ENCODE measurements at places on chromosomes 1 and 21.

GRCh38 chr1:44929531-44929930, 56.9 kb downstream of the EIF2B3 start:
- no peak for DNase-seq

DNA sequence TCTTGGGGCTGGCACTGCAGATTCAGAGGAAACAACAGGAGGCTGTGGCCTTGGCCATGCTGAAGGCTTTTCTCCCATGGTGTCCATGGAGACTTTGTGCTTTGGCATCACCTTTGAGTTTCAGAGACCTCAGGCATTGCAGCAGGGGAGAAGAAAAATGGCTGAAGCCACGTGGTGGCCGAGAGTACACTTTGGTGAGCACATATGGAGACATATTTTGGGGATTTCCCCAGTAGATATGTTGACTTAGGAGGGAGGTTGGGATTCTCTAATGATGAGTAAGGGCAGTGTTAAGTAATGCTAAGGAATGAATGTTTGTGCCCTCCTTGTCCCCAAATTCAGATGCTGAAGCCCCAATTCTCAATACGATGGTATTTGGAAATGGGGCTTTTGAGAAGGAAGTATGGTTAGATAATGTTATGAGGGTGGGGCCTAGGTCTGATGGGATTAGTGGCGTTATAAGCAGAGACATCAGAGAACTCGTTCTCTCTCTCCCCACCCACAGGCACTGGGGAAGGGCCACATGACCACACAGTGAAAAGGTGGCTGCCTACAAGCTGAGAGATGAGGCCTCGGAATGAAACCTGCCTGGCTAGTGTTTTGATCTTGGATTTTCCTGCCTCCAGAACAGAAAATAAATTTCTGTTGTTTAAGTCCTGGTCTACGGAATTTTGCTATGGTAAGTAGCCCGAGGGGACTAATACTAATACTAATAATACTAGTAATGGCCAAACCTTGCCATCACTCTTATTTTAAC, 98.6 kb downstream of the TBX19 start:
- no peak for DNase-seq

DNA sequence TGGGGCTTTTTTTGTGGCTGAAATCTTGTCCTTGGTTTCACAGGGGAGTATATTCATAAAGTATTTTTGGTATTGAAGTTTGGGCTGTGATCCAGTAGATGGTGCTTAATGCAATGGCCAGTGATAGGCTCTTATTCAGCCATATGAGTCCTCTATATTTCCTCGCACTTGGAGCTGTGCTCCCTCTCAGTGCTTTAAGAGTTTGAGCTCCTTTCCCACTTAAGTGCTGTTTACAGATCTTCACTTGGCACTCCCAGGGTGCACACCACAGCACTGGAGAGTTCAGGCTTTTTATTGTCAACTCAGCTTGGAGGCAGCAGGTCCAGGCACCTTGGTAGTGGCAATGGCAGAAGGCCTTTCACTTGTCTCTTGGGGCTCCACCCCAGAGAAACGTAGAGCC, 54.9 kb downstream of the DRAM2 start:
- DNase-seq = no peak

- no peak for DNase-seq
Measured at GRCh38 chr1:79355090-79355489, 348.6 kb upstream of the ADGRL4 start.

DNA sequence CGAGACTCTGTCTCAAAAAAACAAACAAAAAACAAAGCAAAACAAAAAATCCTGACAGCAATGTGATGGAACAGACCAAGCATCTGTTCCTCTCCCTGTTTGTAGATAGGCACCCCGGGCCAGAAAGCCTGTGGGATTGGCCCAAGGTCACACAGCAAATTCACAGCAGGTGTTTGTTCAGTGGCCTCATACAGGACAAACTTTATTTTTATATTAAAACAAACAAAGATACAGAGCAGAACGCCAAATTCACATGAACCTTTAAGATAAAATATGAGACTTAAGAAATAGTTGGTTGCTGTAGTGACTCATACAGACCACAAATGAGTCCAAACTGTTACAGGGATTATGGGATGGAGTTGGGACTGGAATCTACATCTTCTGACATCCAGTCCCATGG, 2.3 kb upstream of the CELA2A start:
- no peak for DNase-seq

DNA sequence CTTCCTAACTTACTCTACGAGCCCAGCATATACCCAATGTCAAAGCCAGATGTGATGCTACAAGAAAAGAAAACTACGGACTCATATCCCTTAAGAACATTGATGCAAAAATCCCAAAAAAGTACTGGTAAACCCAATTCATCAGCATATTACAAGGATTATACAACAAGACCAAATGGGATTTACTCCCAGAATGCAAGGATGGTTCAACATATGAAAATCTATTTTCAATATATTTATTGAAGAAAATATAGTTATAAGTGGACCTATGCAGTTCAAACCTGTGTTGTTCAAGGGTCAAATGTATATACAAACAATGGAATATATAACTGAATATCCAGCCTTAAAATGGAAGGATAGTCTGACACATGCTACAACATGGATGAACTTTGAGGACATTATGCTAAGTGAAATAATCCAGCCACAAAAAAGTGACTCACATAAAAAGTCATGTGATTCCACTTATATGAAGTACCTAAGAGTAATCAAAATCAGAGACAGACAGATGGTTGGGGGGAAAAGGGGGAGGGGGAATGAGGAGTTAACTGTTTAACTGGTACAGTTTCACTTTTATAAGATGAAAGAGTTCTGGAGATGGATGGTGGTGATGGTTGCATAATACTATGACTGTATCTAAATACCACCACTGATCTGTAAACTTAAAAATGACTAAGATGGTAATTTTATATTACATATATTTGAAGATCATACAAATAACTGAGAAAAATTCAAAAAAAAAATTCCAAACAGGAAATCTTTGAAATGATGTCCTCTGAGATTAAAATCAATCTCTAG, 3.7 kb upstream of the KLF18 start:
- no peak for DNase-seq

- DNase-seq = no peak
Measured at GRCh38 chr1:176626572-176627061, 163.6 kb downstream of the PAPPA2 start.

DNA sequence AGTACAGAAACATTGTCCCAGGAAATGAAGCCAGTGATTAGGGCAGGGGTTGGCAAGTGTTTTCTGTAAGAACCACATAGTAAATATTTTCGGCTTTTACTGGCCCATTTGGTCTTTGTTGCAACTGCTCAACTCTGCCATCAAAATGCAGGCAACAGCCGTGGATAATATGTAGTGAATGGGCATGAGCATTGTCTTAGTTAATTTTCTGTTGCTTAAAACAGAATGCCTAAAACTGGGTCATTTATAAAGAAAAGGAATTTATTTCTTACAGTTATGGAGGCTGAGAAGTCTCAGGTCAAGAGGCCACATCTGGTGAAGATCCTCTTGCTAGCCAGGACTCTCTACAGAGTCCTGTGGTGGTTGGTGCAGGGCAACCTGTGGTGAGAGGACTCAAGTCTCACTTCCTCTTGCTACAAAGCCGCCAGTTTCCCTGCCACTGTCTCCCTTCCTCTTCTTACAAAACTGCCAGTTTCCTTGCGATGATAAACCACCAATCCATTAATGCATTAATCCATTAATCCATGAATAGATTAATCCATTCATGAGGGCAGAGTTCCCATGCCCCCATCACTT, 166.4 kb downstream of the PSMG1 start:
- DNase-seq = no peak

GRCh38 chr1:1291023-1291528, 10.8 kb downstream of the SCNN1D start:
- no peak for DNase-seq

DNA sequence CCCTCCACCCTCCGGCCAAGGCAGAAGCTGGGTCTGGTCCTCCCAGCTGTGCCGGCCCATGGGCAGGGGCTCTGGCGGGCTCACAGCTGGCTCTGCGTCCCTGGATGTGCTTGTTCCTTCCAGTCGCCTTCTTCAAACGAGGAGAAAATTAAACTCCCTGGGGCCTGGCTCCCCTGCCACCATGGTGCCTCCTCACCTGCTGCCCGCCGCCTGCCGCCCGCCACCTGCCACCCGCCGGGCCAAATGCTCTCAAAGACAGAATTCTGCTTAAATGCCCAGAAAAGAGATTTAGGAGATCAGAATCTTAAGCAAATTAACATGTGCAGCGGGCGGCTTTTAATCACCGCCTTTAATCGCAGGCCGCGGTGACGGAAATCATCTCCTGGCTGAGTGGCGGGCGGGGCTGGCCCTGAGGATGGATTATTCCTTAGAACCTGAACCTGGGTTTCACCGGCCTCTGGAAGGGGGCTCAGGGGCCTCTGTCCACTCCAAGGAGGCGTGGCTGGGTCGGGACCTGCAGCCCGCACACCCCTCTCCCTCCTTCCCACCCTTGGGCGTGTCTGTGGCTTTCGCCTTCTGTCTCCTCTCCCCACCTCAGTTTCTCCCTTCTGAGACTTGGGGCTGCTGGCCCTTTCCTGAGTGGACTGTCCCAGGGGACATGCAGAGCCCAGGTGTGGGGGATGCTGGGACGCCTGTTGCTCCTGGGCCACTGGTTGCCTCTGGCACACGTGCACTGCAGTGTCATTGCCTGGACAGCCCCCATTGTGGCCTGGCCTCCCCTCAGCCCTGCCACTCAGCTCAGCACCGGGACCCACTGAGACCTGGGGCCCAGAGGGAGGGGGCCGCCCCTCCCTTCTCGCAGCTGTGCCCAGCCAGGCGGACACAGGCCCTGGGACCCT, 10.5 kb upstream of the PLCH2 start:
- no peak for DNase-seq

- DNase-seq = no peak
Measured at GRCh38 chr1:167344615-167345385, 124.1 kb downstream of the POU2F1 start.

DNA sequence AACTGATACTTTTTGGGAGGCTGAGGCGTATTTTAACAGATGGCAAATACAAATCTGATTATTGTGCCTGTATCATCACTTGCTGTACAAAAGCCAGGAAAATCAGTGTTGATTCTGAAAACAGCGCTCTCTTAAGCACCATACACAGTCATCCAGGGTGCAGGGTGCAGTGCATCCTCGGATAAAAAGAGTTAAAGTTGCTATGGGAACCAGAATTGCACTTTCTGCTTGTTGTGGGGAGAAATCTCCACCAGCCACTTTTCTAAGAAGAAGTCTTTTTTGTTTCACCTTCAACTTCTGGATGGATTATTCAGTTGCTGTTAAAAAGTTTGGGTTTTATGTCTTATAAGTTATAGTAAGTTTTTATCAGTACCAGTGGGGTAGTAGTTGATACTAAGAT, 3.8 kb downstream of the LAMC1 start:
- DNase-seq = no peak

- DNase-seq = no peak
Measured at GRCh38 chr1:201026234-201026633, 2.7 kb upstream of the KIF21B start.

GRCh38 chr21:45304945-45305344, 17.2 kb upstream of the POFUT2 start:
- no peak for DNase-seq

DNA sequence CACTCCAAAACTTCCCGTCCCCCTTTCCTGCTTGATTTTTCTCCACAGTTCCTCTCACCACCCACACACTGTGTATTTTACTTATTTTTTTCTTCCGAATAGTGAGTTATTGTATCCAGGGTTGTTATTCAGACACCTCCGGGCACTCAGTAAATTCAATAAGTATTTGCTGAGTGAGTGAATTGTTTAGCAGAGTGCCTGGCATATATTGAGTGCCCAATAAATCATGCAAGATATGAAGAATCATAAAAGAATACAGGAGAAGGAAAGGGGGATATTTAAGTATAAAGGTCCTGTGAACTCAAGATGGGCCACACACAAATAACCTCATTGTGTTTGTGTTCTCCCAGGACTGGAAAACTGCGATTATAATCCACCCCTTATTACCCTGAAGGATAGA, 139.9 kb downstream of the GALNT2 start:
- no peak for DNase-seq
